ENCODE measurements at places on chromosomes 6 and 20. TPM values are rescaled to one million over a fixed set of nuclear protein-coding genes. Genes with fewer than 3 reads are reported as not detected.

- no peak for DNase-seq
Observed at GRCh38 chr6:218153-219018, 73.9 kb upstream of the DUSP22 start.

DNA sequence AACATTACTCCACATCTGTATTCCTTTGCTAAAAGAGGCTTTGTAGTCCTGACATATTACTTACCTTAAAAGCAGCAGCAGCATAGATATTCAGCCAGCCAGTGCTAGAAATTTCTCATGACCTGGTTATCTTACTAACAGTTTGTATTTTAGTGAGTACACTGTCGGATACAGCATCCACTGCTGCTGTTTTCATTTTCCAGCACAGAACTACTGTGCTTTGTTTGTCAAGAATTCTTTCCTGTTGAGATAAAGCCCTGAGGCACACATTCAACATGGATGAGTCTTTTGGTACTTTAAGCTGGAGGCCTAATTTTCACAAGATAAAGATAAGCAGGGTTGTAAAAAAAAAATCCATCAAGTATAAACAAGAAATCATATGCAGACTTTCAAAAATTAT, 311.2 kb upstream of the OPRM1 start:
- no peak for DNase-seq

- DNase-seq, result no peak
Observed at GRCh38 chr20:1305712-1306111, 23.2 kb downstream of the SDCBP2 start.

DNA sequence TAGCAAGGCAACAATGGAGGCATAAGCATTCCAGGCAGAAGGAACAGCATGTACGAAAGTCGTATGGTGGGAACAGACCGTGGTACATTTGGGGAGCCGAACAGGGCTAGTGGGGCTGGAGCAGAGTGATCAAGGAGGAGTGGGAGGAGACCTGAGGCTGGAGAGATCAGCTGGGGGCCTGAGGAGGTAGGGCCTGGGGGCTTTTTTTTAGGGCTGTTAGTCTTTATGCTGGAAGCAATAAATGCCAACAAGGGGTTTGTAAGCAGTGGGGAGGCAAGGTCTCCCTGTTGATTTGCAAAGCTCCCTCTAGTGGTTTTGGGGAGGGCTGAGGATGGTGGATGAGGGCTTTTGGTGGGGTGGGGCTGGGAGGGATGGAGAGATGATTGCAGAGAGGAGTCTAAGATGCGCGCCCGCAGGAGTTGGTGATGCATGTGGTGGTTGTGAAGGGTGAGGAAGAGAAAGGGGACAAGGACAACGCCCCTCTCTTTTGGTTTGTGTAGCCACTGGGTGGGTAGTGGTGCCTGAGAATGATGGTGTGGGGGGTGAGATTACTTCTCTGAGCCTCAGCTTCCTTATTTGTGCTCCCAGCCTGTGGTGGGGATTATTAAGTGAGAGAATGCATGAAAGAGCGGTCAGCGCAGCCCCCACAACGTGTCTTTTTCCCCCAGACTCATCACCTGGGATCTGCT, 74.1 kb upstream of the TOX2 start:
- peak; percentile 13 for DNase-seq

DNA sequence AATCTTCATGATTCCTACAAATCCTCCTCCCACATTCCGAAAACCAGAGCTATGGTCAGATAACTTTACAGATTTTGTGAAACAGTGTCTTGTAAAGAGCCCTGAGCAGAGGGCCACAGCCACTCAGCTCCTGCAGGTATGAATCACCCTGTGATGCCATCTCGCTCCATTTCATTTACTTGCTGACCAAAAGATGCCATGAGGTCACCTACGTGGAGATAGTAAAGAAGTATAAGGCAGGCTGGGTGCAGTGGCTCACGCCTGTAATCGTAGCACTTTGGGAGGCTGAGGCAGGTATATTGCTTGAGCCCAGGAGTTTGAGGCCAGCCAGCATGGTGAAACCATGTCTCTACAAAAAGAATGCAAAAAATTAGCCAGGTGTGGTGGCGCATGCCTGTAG, 30.9 kb downstream of the STK4 start:
- no peak for DNase-seq

- no peak for DNase-seq
Observed at GRCh38 chr6:82889143-82889542, 176.5 kb downstream of the UBE3D start.

DNA sequence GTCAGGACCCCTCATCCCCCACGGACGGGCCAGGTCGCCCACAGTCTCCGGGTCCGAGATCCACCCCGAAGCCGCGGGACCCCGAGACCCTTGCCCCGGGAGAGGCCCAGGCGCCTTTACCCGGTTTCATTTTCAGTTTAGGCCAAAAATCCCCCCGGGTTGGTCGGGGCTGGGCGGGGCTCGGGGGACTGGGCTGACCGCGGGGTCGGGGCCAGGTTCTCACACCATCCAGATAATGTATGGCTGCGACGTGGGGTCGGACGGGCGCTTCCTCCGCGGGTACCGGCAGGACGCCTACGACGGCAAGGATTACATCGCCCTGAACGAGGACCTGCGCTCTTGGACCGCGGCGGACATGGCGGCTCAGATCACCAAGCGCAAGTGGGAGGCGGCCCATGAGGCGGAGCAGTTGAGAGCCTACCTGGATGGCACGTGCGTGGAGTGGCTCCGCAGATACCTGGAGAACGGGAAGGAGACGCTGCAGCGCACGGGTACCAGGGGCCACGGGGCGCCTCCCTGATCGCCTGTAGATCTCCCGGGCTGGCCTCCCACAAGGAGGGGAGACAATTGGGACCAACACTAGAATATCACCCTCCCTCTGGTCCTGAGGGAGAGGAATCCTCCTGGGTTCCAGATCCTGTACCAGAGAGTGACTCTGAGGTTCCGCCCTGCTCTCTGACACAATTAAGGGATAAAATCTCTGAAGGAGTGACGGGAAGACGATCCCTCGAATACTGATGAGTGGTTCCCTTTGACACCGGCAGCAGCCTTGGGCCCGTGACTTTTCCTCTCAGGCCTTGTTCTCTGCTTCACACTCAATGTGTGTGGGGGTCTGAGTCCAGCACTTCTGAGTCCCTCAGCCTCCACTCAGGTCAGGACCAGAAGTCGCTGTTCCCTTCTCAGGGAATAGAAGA, 978 bp downstream of the HLA-A start:
- DNase-seq, result peak; percentile 43

DNA sequence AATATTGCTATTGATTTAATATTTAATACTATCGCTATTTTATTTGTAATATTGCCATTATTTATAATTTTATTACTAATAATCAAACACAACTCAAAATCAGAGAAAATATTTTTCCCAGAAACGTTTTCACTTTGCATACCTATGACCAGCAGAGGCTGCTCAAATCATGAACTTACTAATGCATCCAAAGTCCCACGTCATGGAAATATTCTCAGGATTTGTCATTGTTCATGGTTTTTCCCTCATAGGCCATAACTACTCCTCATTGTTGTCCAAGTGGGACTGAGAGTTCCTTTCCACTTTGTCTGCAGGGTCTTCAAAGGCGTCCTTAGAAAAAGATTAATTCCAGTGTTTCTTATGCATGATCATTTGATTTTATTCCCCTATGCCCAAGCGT, 344.8 kb downstream of the THBS2 start:
- no peak for DNase-seq

DNA sequence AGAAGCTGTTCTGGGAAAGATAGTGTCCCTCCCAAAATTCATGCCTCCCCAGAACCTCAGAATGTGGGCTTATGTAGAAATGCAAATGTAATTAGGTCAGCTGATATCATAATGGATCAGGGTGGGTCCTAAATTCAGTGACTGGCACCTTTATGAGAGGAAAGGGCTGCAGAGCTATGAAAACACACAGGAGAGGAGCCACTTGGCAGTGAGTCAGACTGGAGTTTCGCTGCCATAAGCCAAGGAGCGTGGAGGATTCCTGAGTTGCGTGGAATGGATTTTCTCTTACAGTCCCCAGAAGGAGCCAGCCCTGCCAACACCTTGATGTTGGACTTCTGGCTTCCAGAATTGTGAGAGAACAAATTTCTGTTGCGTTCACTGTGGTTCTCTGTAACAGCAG, 249.8 kb upstream of the PMEPA1 start:
- no peak for DNase-seq

DNA sequence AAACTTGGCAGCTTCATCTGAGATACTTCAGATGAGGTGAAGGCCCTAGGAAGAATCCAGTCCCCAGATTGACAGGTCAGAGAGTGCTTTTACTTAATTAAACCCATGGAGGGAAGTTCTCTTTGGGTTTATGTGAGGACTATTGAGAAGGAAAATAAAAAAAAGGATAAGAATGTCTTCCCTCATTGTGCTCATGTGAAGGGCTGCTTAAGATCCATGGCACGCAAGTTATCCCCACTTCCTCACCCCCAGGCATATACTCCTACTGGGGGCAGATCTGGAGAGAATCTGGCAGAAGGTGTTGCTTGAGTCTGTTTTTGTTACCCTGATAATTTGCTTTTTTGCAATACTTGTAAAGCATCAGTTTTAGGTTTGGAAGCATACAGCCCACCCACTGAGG, 322.9 kb upstream of the TFAP2D start:
- no peak for DNase-seq

DNA sequence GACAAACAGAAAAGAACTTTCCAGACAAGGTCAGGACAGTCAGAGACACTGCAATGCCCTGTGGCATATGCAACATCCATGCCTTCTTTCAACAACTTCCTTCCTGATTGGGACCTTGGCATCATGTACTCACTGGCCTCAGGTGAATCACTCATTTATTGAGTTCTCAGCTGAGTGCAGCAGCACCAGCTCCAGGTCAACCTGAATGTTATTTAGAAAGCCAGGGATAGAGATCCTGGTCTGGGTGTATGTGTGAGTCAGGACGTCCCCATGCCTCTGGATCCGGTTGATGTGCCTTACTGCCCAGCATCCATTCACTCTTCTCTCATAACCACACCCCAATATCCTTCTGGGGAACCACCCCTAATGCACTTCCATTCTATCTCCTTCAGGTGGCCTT, 54.4 kb downstream of the SNRNP48 start:
- no peak for DNase-seq

- no peak for DNase-seq
Observed at GRCh38 chr20:17666481-17666880, 15.6 kb downstream of the RRBP1 start.

BEND6 gene
- not detected for total RNA-seq

CYP39A1 gene
- not detected for total RNA-seq

TP53TG5 gene
- not detected for total RNA-seq

DNMT3B gene
- 1.4 TPM for total RNA-seq

ADGRF5 gene
- total RNA-seq, result not detected

AKAP7 gene
- total RNA-seq, result 4.8 TPM

FAM184A gene
- total RNA-seq, result 2.2 TPM
